Lung microvascular endothelial cell (primary cell): ENCODE measurements at places on chromosomes 16 and 17. TPM values are rescaled to one million over a fixed set of nuclear protein-coding genes. Genes with fewer than 3 reads are reported as not detected.

GRCh38 chr17:72476575-72476986, 355.8 kb downstream of the SOX9 start:
- DNase-seq, result no peak

GRCh38 chr16:13029786-13030185, 128.4 kb downstream of the SHISA9 start:
- DNase-seq, result no peak

DNA sequence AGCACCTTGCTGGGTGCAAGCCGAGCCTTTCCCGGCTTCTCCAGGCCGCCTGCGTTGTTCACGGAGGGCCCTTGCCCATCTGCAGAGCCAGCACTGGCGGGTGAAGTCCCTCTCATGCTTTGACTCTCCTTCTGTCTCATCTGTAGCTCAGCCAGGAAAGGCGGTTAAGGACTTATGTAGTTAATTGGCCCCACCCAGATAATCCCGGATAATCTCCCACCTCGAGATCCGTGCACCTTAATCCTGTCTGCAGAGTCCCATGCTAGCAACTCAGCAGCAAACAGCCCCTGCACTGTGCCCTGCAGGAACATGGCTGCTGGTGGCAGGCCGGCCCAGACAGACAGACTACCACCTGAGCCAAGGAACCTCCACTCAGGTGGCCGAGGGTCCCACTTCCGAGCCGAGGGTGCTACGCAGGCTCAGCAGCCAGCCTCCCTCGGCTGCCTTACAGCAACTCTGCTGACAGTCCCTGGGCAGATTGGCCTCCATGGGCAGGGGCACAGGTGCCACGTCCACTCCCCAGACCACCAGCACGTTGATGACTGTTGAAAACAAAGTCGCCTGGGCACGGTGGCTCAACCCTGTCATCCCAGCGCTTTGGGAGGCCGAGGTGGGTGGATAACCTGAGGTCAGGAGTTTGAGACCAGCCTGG, 16.9 kb downstream of the RAB40C start:
- no peak for DNase-seq

DNA sequence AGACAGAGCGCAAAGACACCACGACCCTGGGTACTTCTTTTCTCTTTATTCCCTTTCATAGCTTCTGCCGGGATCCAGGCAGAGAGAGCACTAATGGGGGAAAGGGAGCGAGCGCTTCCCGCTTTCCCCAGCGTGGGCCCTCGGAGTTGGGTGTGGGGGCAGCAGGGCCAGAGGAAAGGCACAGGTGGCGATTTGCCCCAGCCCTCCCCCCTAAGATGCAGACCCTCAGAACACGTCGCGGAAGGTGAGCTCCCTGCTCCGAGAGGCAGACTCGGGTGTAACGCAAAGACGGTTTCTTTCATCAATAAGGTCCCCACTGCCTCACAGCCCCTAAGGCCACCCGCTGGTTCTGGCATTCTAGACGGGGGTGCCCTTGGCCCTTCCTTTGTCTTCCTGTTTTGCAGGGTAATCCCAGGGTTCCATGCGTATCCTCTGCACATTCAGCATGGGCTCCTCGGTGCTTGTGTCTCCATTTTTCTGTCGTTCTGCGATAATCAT, 570 bp upstream of the NME3 start:
- DNase-seq, result peak; percentile 13

GRCh38 chr17:59433586-59433985, 102.1 kb downstream of the YPEL2 start:
- DNase-seq, result no peak

DNA sequence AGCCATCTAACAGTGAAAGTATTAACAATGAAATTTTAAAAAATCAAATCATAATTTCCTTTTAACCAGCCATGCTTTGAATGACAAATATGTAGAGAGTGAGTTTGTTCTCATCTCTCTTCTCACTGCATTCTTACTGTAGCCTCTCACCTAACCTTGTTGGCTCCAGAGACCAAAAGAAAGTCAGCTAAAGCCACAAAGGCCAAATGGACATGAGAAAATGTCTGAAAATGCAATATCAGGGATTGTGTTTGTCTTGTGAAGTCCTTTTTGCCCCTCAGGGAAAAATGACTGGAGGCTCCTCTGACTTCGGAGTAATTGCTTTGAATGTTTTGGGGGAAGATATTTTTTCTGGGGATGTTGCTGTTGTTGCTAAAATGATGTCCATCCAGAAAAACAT, 166.3 kb downstream of the SLC39A11 start:
- DNase-seq, result no peak

DNA sequence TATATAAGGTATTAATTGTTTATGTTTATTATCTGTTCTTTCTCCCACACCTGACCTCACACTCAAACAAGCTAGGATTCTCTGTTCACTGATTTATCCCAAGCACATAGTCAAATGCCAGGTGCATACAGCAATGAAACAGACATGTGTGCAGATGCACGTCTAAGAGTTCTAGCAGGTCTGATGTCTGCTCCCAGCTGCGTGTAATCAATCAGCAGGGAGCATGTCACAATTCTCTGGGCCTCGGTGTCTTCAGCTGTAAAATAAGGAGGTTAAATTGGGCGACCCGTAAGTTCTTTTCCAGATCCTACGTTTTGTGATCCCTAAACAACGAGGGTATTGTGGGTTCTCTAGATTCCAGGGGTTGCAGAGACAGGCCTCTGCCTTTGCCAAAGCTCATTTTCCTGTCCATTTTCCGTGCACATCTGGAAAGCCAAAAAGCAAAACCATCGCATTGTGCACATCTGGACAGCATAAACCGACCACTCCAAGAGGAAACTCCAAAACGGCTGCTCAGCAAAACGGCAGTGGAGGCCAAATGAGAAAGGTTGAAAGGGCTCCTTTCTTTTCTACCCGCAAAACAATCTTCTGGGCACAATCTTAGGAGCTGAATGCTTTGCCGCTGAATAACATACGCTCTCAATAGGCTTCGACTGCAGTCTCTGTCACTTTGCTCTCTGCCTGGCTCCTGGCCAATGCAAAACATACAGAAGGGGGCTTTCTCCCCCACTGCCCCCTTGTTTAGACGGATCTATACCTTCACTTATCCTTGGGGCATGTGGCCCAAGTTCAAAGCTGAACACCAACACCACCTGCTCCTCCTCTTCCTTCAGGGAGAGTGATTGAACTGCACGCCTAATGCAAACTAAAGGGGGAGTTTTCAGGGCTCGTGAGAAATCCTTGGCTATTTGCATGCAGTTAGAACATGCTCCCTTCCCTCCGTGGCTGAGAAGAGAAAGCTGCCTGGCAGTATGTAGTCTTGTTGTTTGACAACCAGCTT, 426.3 kb downstream of the SLC39A11 start:
- no peak for DNase-seq

The CCDC78 gene
- 0.40 and 0.44 TPM in 2 replicates for total RNA-seq

The DNAAF8 gene
- total RNA-seq, result 0.22 and 0.40 TPM in 2 replicates

The TBX6 gene
- under 0.01 TPM in 2 replicates for total RNA-seq

The TP53TG3B gene
- total RNA-seq, result not detected in 2 replicates
